NCI-H2081 treated with DMSO at 0.1 percent for 48 hours (cell line): ENCODE measurements at places on chromosomes 11 and 22.

GRCh38 chr11:21810650-21811049 lies 382.2 kb upstream of the ANO5 start:
- no peak for DNase-seq

GRCh38 chr11:27770576-27770975 lies 70.3 kb upstream of the BDNF start:
- no peak for DNase-seq

GRCh38 chr11:85772695-85773094 lies 38.2 kb downstream of the SYTL2 start:
- no peak for DNase-seq

- DNase-seq = no peak
Observed at GRCh38 chr11:113174882-113175281, 139.5 kb upstream of the TTC12 start.

- DNase-seq = no peak
Observed at GRCh38 chr11:68743539-68743938, 7.8 kb downstream of the TESMIN start.

GRCh38 chr11:61160487-61161189 lies 588 bp downstream of the VPS37C start:
- DNase-seq = no peak
